Central memory CD8-positive, alpha-beta T cell (primary cell): ENCODE measurements at places on chromosomes 2 and 18.

DNA sequence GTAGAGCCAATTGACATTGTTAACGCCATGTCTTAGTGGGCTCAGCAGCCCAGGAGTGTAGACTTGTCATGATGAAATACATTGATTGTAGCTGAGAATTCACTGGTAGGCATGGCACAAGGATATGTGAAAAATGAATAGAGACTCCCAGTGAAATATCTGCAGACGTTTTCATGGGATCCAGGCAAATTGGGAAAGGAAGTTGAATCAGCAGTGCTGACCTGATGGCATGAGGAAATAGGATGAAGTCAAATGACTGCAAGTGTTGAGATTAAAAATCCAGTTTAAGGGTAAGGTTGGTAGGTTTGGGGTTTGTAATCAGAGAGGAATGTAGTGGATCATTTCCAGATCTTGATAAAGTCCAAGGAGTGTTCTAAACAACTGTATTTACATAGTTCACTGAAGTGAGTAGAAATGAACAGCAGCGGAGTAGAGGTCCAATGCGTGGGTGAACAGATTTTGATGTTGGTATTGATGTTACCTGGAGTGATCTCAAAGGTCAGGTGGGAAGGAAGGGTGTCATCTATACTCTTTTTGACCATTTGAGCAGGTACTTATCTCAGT is 24.6 kb downstream of the INSIG2 start:
- DNase-seq, result no peak

DNA sequence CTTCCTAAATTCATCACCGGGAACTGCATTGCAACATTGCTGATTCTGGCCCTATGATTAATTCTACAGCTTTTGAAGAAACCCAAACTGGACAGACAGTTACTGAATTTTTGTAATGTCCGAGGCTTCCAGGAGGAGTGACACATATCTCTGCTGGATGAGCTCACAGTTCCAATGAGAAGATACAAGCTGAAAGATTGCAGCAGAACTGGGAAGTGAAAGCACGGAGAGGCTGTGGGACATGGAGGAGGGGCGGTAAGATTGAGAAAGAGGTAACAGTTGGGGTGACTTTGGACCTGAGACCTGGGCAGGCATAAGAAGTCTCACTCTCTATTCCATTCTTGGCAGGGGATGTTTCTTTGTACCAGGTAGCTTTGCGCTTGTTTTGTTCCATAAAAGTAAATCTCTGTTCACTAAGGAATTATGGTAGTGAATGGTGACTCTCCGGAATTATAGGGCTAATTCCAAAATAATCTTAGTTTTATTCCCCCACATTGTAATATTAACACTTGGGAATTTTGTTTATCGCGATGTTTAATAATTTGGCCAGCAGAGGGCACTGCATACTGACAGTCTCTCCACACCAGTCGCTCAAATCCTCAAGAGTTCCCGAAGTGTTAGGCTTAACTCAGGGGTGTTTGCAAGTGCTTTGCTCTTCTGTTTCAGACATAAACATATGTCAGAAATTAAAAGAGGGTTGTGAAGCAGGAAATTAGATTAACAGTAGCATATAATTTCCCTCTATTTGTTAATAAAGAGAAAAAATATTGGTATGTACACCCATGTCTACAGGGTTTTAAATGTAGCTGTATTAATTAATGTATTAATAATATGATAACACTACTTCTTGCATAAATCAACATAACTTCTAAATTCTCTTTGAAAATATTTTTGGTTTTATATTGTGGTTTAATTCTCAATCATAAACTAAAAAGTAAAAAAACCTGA is 201.4 kb downstream of the SOCS6 start:
- no peak for DNase-seq

GRCh38 chr2:165193178-165193777 is 10.6 kb downstream of the SCN3A start:
- DNase-seq, result no peak

DNA sequence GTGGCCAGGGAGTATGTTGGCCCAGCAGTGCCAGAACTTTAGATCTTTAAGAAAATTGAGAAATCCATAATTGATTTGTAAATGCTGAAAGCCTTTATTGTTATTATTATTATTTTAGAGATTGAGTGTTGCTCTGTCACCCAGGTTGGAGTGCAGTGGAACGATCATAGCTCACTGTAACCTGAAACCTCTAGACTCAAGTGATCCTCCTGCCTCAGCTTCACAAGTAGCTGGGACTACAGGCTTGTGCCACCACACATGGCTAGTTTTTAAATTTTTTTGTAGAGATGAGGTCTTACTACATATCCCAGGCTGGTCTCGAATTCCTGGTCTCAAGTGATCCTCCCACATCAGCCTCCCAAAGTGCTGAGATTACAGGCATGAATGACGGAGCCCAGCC is 143.2 kb upstream of the CCDC68 start:
- no peak for DNase-seq

DNA sequence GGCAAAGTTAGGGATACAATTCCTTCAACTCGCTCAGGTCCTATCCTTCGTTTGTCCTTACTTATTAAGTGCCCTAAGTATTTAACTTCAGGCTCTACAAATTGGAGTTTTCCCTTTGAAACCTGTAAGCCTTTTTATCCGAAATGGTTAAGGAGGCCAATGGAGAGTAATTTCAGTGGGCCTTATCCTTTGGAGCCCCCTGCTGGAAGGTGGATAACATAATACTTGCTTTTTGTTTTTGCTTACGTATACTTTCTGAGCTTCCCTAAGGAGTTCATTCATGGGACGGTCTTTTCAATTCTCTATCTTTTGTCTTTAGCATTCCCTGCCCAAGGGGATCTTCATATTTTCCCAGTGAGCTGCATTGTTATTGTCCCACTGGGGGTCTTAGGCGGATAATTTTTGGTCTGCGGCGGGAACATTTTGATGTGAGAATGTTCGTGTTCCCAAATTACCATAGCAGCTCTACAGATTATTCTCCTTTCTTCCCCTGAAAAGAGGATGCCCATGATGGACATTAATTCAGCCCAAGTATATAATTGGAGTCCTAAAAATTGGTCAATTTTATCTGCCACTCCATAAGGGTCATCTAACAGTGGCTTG is 34.4 kb upstream of the TRAPPC8 start:
- DNase-seq, result no peak
